SIG-M5 (cell line): ENCODE measurements at places on chromosomes 3 and 15.

- DNase-seq = no peak
These were observed 34.2 kb upstream of the BCL2L10 start for GRCh38 chr15:52146776-52147175.

GRCh38 chr3:132090921-132091320 lies 56.1 kb upstream of the CPNE4 start:
- DNase-seq = no peak

DNA sequence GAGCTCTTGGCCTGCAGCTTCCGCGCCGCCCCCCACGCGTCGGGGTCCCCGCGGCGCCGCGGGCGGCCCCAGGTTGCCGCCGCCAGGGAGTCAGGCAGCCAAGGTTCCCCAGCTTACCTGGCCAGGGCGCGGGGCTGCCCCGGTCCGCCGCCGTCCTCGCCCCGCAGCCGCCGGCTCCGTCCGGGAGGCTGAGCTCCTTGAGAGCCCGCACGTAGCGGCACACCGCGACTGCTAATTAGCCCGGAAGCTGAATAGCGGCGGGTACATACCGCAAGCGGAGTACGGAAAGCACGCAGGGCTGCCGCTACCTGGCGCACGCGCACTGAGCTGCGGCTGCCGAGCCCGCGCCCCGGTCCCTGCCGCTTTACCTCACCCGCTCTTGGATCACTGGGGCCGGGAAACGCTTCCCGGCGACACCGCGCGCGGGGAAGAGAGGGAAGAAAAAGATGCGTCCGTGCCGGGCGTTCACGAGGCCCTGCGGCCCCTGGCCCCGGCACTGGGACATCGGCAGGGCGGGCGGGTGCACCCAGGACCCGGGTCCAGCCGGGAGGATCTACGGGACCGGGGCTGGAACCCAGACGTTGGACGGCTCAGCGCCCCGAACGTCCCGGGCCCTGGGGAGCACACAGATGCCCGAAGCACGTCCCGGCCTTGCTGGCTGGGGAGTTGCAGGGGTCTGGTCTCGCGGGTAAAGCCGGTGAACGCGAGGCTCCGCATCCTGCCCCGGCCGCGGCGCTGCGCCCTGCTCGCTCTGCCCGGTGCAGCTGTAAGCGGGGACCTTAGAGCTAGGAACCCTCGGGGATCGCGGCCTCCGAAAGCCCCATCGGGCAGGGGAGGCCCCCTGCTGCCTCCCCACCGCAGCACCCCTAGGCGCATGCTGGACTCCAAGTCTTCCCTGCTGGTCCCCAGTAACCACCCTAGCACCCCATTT lies at the start of gene GOLGA8B:
TSS of gene GOLGA8B (minus strand) at position 253 of the 931 bp plus-strand sequence. CDS start 47,739 bp downstream, outside the sequence.
- no peak for DNase-seq

DNA sequence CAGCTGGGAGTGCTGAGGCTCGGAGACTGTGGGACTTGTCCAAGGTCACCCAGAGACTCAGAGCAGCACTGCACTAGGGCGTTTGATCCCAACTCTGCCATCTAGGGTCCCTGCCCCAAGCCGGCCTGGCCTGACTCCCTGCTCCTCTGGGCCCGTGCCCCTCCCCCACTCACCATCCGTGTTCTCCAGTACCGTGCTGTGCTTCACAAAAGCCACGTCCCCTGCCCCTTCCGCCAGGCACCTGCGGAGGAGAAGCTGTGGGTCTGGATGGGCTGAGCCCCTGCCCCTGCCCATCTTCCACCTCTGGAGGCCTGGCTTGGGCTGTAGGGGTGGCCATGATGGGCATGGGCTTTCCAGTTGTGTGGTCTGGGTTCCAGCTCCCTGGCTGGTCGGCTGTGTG lies 8.4 kb downstream of the MELTF start:
- DNase-seq = no peak

- no peak for DNase-seq
These were observed 119.9 kb downstream of the NSMCE3 start for GRCh38 chr15:29149738-29150075.

DNA sequence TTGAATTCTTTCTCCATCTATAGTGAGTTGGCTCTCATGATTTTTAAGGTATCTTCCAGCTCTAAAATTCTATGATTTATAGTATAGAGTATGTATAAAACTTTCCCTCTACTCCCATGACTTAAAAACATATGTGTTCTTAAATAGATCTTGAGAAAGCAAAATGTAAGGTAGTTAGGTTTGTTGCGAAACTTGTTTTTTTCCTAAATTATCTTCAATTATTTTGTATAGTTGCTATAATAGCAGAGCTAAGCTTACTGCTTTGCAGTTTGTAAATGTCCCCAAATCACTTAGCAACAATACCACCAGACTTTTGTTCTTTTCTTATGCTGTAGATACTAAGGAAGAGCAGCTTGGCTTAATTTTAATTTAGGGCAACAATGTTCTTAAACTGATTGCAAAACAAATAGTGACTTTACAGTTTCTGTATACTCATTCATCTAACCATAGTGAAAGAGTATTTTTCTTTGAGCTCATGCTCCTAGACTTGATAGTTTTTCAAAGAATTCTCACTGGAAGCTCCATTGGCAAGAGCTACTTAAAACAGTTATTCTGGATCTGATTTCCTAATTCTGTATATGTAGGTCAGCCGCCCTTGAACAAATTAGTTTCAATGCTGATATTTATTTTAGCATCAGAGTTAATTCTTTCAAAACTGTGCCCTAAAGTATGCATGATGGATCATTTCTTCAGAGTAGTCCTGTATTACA lies 61.2 kb downstream of the LYSMD4 start:
- DNase-seq = no peak

DNA sequence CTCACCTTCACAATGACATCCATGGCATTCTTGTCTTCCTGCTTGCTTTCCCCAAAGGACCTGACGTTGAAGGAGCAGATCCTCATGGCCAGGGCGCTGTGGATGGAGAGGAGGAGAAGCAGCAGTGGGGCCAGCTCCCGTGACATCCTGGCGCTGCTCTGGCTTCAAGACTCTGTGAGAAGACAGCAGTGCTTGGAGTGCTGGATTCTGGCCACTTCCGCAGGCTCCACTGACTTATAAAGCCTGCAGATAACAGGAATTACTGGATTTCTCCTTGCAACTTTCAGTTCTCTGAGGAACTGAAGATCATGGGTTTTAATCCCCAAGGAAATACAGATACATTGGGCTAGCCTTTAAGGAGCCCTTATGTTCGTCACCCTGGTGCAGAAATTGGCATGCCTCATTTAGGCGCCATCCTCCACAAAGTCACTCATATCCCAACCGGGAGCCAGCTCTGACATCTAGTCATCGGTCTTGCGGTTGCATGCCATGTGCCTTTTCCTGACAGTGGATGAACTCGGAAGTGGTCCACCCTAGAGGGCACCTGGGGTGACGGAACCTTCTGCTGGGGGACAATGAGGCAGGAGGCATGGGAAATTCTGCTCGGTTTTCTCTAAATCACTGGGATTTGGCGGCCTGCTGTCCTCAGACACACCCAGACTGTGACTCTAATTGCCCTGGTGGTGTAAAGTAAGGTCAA lies at the start of gene DNASE1L3:
TSS of gene DNASE1L3 (minus strand) at position 212 of the 700 bp plus-strand sequence. CDS start at position 146, 66 bp downstream.
- no peak for DNase-seq

DNA sequence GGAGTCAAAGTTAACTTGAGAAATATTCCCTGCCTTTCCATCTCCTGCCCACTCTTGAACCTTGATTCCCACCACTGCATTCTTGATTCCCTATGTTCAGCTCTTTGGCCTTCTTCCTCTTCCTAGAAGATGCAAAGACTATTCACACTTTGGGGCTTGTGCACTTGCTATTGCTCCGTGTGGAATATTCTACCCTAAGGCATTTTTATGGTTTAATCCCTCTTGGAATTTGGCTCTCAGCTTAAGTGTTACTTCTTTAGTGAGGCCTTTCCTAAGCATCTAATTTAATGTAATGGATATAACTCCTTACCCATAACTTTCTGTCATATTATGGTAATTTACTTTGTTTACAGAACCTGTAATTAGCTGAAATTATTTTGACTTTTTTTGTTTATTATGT lies 318.9 kb upstream of the COL8A1 start:
- DNase-seq = no peak

DNA sequence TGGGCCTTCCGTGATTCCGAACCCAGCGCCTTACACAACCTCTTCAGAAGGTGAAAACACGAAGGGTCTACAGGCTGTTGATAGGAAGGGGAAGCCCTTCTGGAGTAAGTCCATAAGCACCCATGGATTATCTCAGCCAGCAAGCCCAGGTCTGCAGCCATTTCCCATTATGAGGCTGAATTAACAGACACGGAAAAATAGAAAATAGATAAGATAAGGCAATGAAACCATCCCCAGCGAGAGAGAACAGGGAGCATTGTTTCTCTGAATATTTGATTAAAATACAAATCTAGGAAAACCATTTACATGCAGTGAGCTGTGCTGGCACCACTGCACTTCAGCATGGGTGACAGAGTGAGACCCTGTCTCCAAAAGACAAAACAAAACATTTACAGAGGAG lies 16.2 kb upstream of the CERS3 start:
- no peak for DNase-seq

DNA sequence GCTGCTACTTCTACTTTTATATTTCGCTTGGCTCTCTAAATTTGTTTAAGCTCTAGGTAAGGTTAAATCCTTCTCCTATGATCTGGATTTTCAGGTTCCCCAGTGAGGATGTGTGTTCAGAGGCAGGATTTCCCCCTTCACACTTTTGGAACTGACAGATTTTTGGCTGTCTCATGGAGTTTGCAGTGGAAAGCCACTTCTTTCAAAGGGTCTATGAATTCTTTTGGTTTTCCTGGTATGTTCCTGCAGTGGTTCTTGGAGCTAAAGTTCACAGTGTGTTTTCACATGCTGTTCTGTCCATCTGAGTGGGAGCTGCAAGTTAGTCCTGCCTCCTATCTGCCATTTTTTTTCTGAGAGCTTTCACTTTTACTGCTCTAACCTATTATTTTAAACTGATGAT lies 21.6 kb upstream of the TIGIT start:
- no peak for DNase-seq

DNA sequence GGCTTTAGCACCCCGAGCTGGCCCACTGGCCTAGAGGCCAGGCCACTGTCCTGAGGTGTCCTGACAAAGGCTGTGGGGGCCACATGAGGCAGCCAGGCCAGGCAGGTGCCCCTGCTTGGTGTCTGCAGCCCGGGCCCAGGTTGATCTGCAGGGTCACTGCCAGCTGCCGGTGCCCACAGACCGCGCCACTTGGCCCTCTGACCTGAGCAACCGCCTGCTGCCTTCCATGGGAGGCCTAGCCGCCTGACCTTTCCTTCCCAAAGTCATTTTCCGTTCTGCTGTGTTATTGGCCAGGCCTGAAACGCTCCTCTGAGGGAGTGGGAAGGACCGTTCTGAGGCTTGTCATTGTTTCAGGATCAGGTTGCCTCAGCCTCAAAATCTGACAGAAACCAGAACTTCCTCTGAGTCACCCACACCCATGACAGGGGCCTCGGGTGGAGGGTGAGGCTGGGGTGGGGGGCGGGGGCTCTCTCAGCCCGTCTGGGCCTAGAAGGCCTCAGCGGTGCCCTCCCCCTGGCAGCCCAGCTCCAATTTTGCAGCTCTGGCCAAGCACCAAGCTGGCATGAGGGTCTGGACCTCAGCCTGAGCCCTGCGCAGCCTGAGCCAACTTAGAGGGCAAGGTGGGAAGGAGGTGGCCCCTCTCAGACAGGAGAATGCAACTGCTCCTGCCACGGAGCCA lies 140.7 kb upstream of the MEF2A start:
- no peak for DNase-seq

DNA sequence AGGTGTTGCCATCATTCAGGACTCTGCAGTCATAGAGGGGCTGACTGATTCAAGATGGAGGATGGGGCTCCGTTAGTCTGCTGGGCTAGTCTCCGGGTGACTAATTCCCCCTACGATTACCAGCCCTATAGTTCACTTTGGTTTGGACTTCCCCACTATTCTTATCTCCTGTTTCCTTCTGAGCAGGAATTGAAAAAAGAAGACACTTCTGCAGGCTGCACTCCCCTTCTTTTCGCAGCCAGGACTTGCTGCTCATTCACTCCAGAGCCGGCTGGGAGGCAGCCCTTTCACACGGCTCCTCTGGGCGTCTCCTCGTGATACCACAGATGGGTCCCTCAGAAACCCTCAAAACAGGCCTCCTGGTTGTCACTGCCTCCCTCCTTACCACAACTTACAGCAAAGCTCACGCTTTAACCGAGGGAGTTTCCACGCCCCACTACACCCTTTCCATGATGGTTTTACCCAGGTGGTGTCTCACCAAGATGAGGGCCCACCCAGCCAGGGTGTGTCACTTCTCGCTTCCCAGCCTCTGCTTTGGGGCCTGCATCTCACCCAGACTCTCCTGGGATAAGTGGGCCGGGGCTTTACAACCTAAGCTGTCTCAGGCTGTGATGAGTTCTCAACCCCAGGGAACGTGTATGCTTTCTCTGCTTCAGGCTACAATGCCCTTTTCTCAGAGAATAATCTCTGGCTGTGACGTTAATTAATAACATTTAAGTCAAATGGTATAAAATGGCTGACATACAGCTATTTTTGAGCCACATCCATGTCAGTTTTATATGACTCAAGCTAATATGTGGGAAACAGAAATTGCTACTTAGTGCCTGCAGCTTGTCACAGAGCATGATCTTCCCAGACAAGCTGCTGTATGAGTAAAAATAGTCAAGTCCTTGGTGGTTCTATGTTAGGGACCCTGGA lies 11.9 kb downstream of the CX3CR1 start:
- DNase-seq = no peak

DNA sequence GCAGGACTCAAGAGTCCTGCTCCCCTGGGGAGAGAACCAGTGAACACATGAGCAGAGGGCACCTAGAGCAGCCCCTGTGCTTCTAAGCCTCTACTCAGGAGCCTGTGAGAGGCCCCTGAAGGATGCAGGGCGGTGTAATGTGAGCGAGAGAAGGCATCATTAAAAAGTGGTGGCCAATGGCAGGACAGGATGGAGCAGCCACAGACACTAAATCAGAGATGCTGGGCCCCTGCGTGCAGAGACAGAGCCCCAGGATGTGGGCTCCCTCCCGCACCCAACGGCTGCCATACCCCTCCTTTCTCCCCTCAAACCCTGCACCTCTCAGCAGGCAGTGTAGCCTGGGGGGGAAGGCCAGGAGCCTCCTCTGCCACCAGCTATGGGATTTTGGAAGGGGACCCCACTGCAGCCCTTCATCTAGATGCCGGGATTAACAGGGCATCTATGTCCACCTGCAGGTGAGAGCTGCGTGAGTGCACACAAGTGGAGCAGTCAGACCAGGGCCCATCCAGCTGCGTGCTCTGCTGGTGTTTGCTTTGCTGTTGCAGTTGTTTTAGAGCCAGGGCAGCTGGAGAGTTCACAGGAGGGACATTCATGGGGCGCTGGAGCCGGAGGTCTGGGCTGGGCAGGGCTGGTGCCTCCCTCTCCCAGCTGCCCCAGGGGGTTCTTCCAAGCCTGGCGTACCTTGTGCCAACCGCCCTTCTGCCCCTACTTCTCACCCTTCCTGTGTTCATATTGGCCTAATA lies 5.1 kb upstream of the IQSEC1 start:
- DNase-seq = no peak
